A549 treated with DMSO at 1 μM for 4 hours (cell line): ENCODE measurements at places on chromosomes 3 and 15. TPM values are rescaled to one million over a fixed set of nuclear protein-coding genes. Genes with fewer than 3 reads are reported as not detected.

The MELTF gene
- 46.4 to 63.5 TPM (median 58.3 TPM) in 5 replicates for total RNA-seq

The GXYLT2 gene
- total RNA-seq: 1.2 to 2.2 TPM (median 1.7 TPM) in 5 replicates

The SI gene
- not detected in 5 replicates for total RNA-seq

The CLDN11 gene
- 0.07 to 0.24 TPM (median 0.13 TPM) in 4 of 5 replicates, not detected in the other for total RNA-seq

The NR2E3 gene
- 0.13 to 0.36 TPM (median 0.18 TPM) in 5 replicates for total RNA-seq

The FMN1 gene
- total RNA-seq: 0.24 to 0.44 TPM (median 0.33 TPM) in 5 replicates

The CPN2 gene
- not detected in 5 replicates for total RNA-seq

The AQR gene
- 24.5 to 38.2 TPM (median 35.0 TPM) in 5 replicates for total RNA-seq

The CFAP92 gene
- 0.05 TPM in 2 of 5 replicates, not detected in the others for total RNA-seq

The SCN11A gene
- 0.01 TPM in 1 of 5 replicates, not detected in the others for total RNA-seq

The SLC22A13 gene
- 0.05 to 0.09 TPM in 2 of 5 replicates, not detected in the others for total RNA-seq

The TAGLN3 gene
- not detected in 5 replicates for total RNA-seq

The EXD1 gene
- total RNA-seq: 0.07 TPM in 1 of 5 replicates, not detected in the others

The PLA2G4E gene
- total RNA-seq: not detected in 5 replicates

The TMCO5A gene
- total RNA-seq: not detected in 5 replicates

The SLC35A5 gene
- 12.0 to 20.6 TPM (median 17.1 TPM) in 5 replicates for total RNA-seq

The PARP9 gene
- total RNA-seq: 4.9 to 7.0 TPM (median 5.5 TPM) in 5 replicates

The SEMA5B gene
- 0.16 to 1.1 TPM (median 0.26 TPM) in 5 replicates for total RNA-seq

The MYRIP gene
- not detected in 5 replicates for total RNA-seq

The THUMPD3 gene
- 55.0 to 62.0 TPM (median 59.1 TPM) in 5 replicates for total RNA-seq

The EIF2B5 gene
- total RNA-seq: 26.5 to 31.2 TPM (median 30.9 TPM) in 5 replicates

The GOLGA8R gene
- 0.18 to 0.29 TPM (median 0.20 TPM) in 4 of 5 replicates, not detected in the other for total RNA-seq

The C3orf85 gene
- total RNA-seq: not detected in 5 replicates

The BSN gene
- total RNA-seq: 0.16 to 0.37 TPM (median 0.17 TPM) in 5 replicates

The POU1F1 gene
- not detected in 5 replicates for total RNA-seq

The ANKRD63 gene
- 0.11 to 0.28 TPM (median 0.20 TPM) in 5 replicates for total RNA-seq

The CACNA2D2 gene
- 0.36 to 0.78 TPM (median 0.42 TPM) in 5 replicates for total RNA-seq
